ENCODE measurements at places on chromosomes 1 and 21. TPM values are rescaled to one million over a fixed set of nuclear protein-coding genes. Genes with fewer than 3 reads are reported as not detected.
A peak's percentile ranks its signal among the peaks of the same experiment; 100 is the strongest.

KCND3 gene
- total RNA-seq = 0.07 TPM

GRCh38 chr1:17908945-17909344, 153.8 kb downstream of the ACTL8 start:
- DNase-seq = no peak

DNA sequence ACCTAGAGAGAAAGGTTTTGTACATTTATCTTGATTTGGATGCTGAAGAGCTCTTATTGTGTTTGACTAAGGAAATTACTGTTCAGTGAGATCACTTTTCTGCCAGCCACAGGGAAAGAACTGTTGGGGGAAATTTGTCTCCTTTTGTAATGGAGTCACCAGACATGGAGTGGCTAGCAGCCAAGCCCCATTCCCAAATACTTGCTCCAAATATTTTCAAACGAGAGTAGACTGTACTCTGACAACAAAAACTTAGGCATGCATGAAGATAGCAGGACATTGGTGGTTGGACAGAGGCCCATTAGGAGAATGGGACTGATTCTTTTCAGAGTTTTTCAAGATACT, 21.1 kb downstream of the IPO9 start:
- peak; percentile 81 for DNase-seq

GRCh38 chr1:223269006-223269405, 95.0 kb downstream of the SUSD4 start:
- no peak for DNase-seq

GRCh38 chr1:9721606-9722377, 70.3 kb downstream of the PIK3CD start:
- DNase-seq = peak; percentile 14

Measured in MG63 (cell line).